ENCODE measurements at places on chromosomes 5 and 9.

DNA sequence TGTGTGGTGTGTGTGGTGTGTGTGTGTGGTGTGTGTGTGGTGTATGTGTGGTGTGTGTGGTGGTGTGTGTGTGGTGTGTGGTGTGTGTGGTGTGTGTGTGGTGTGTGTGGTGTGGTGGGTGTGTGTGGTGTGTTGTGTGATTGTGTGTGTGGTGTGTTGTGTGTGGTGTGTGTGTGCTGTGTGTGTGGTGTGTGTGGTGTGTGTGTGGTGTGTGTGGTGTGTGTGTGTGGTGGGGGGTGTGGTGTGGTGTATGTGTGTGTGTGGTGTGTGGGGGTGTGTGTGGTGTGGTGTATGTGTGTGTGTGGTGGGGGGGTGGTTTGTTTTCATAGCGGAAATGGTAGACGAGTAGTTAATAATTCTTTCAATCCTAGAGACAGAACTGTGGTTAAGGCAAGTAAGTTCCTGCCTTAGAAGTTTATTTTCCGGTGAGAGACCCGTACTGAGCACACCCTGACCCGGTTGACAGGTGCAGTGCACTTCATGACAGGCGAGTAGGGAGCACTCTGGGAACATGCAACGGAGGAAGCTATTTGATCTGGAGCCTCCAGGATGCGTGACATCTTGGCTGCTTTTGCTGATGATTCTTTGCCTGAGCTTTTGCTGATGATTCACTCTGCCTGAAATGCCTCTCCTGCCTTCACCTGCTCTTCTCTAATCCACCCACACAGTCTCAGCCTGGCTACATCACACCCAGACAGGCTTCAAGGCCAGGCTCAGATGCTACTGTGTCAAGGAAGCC lies 21.7 kb upstream of the FAT2 start:
- peak; percentile 86 for DNase-seq

DNA sequence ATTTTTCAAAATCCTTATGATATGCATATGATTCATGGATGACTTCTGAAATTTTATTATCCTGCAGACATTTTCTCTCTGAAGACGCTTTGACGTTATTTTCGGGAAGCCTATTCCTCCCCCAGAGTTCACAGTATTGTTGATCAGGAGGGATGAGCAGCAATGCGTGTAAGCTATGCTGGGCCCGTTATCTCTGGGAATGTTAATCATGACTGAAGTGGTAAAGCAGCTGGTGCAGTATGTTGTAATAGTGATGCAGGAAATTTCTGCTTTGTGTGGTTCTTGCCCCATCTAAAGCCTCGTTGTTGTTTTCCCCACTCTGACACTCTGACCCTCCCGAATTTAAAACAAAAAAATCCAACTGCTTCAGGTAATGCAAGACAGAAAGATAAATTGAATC lies 1797.8 kb upstream of the WWC1 start:
- DNase-seq = no peak

DNA sequence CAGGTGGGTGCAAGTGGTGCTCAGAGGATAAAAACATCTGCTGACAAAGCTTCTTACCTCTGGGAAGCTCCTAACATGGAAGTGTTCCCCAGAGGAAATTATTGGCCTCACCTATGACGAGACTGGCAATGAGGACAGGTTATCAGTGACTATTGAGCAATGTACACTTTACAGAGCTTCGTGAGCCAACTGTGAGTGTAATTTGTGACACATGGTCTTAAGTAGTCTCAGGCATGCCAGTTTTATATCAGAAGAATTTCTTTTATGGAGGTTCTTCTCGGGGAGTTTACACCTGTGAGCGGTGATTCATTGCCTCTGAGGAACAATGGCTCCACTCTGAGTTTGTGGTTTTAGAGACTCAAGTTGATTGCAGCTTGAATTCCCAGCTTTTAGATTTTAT lies 11.3 kb downstream of the ANKDD1B start:
- DNase-seq = no peak

- no peak for DNase-seq
Observed at GRCh38 chr9:75168270-75169178, 80.2 kb downstream of the OSTF1 start.

DNA sequence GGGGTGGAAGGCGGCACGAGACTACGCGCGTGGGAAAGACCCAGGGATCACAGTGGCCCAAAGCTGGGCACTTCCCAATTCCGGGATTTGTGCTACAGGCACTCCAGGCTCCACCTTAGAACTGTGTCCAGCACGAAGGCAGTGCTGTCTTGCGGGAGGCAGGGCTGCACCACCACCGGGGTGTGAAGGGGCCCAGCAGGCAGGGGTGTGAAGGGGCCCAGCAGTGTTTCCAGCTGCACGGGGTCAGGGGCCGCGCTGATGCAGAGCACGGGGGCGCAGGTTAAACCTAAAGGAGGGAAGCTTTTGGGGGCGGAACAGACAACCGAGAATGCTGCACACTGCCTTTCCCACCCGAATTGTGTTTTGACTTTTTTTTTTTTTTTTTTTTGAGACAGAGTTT lies 1.1 kb upstream of the PDCD6 start:
- DNase-seq = no peak

All from epithelial cell of proximal tubule (primary cell).